HTR-8/SVneo (cell line): ENCODE measurements at places on chromosomes 16 and 17.

DNA sequence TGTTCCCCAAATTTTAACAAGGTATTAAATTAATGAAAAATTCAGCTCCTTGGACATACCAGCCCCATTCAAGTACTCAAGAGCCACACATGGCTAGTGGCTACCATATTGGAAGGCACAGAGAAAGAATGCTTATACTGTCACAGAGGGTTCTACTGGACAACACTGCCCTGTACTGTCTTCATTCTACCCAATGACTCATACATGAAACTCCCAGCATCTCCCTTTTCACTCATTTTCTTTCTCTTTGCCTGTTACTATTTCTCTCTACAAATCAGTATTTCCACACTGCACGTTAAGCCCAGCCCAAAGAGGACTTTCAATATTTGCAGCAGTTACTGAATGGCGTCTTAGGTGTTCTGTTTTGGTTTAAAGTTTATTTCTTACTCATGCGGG lies 72.1 kb upstream of the RCVRN start:
- DNase-seq, result no peak

- DNase-seq, result no peak
Observed at GRCh38 chr16:2481676-2482075, 6.7 kb downstream of the TBC1D24 start.

DNA sequence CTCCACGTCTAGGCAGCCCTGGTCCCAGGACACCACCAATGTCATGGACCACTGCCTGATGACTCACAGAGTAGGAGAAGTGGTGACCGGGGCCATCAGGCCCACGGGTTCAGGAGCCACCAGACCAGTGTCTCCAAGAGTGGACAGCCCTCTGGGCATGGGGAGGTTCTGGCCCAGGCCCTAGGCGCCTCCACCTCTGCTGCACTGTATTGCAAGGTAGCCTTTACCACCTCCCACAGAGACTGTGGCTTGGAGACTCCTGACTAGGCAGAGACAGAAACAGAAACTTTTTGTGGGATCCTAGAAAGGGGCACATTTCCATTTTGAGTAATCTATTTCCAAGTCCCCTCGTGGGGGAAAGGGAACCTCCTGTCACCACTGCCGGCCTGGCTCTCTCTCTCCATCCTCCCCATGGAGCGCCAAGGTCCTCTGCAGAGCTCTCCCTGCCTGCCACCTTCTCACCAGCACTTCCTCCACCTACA lies 2.9 kb downstream of the CDIP1 start:
- DNase-seq, result no peak

- DNase-seq, result no peak
Observed at GRCh38 chr17:80319999-80320344, 59.3 kb downstream of the RNF213 start.

GRCh38 chr17:47993964-47994363 lies 23.1 kb downstream of the CDK5RAP3 start:
- DNase-seq, result no peak

- DNase-seq, result peak; percentile 50
Observed at GRCh38 chr17:491086-492021, 138.7 kb upstream of the RPH3AL start.

DNA sequence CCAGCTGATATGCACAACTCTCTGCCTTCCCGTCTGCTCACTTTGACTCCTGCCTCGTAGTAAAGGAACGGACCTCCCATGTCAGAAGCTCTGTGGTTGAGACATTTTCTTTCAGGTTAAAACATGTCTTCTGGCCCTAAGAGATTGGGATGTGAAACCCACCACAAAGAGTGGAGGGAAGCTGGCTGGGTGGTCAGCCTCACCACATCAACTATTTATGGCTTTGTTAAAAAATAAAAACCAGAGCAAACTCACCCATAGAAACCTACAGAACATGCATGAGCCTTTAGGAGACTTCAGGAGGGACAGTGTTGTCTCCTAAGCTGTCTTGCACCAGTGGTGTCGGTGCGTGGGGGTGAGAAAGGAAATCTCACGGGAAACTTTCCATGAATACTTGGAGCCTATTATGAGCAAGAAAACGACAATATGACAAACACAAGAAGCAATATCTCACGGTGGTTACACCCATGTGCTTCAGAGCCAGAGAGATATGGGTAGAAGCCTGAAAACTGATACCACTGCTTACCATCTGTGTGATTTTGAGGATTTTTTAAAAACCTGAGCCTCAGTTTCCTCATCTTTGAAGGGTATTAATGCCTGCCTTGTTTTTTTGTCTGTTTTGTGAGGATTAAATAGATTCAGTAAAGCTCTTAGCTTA lies 61.7 kb upstream of the XYLT1 start:
- no peak for DNase-seq

GRCh38 chr17:58210922-58211321 lies 8.1 kb downstream of the MKS1 start:
- DNase-seq, result no peak

GRCh38 chr17:14158707-14159106 lies 78.0 kb downstream of the CDRT15 start:
- no peak for DNase-seq

DNA sequence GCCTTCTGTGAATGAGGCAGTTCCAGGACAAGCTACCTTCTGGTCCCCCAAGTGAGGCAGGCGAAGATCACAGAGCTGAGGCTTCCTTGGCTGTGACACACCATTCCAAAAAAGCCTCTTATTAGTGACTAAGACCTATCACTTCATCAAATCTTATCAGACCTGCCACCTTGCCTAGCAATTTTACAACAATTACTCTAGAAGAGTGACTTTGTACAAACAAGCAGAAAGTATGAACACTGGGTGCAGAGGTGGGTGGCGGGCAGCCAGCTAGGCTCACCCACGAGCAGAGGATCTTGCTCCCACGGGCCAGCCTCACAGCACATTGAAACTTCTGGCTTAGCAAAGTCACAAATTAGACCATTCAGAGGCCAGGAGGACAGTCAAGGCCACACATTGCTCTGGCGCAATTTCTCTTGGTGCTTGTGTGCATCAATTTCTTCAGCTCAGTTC lies 2.2 kb upstream of the ICAM2 start:
- DNase-seq, result no peak

DNA sequence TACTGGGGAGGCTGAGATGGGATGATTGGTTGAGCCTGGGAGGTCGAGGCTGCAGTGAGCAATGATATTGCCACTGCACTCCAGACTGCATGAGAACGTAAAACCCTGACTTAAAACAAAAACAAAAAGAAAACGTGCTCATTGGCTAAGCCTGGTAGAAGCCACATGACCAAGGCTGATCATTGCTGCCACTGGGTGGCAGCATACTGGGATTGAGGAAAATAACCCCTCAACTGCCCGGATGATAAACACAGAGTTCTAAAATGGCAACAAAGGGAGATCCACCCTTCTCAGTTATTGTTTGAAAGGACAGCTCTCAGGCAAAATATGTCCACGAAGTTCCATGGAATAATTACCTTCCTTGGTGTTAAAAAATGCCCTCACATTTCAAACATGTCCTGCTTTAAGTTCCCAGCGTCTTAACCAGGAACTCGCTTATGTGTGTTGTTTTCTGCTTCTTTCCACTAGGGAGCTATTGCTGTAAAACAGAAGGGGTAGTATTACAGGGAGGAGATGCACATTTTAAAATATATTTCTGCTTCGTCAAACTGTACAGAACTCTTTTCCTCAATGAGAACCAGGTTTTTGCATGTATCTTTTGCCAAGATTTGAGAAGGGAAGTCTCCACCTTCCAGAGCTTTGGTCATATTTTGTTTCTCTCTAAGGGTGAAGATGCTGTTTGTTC lies 675.3 kb downstream of the MAF start:
- DNase-seq, result no peak

DNA sequence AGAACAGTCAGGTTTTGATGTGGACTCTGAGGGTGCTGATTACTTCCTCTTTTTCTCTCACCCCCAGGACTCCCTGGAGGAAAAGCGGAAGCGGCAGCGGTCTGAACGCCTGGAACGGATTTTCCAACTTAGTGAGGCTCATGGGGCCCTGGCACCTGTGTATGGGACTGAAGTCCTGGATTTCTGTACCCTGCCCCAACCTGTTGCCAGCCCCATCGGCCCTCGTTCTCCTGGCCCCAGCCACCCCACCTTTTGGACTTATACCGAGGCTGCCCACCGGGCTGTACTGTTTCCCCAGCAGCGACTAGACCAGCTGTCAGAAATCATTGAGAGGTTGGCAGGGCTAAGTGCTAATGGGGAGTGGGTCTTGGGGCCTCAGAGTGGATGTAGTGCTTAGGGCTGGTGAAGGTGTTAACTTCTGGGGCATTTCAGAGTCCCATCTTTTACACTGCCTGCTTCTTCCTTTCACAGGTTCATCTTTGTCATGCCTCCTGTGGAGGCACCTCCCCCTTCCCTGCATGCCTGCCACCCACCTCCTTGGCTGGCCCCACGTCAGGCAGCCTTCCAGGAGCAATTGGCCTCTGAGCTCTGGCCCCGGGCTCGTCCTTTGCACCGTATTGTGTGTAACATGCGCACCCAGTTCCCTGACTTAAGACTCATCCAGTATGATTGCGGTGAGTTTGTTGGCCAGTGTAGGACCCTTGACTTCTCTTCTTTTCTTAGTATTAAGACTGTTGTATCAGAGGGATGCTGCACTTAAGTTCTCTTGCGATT lies 19.1 kb upstream of the PHKG2 start:
- DNase-seq, result no peak

DNA sequence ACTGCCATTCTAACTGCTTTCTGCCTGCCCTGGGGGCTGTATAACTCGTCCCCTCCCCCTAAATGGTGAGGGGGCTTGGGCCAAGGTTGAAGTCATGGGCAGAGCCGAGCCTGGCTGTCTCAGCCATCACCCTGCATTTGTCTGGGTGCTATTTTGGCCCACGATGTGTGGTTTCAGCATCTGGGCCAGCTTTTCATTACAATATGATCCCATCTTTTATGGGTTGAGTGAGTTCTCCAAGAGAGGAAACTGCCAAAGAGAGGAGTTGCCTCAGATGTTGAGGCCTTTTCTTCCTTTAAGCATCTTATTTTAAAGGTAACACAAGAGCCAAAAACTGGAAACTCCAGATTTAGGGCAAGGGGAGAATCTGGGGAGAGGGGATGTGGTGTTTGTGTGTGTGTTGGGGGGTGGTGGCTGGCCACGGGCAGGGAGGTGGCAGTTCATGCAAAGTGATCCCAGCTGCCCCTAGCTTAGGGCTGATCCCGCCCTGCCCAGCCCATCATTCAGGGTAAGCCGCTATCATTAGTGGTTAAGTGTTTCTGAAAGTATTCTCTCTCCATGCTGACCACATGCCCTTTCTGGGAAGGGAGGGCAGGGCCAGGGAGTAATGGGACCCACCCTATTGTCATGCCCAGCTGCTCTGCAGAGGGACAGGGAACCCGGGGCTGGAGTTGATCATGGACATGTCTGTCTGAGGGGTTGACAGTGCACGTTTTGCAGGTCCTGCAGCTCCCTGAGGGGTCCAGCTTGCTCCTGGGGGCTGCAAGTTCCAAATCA lies 83.2 kb upstream of the CLEC18A start:
- DNase-seq, result no peak

DNA sequence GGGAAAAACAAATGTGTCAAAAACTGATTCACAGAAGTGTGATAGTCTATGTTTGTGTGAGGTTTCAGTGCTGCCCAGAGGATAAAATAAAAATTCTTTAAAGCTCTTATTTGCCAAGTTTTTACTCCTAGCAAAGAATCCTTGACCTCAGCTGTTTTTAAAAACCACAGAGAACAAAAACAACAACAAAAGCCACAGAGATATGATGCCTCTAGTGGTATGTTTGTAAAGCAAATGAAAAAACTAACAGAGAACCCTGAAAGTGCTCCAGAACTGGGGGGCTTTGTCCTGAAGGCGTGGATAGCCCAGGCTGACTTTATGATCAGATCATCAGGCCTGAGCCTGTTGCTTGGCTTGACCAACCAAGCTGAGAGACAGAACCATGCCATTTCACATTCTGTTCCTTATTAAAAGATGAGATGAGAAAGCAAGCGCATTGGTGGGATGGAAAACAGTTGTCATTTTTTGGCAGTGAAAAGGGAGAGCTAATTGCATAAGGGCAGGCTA lies 411.0 kb downstream of the CPPED1 start:
- DNase-seq, result no peak

DNA sequence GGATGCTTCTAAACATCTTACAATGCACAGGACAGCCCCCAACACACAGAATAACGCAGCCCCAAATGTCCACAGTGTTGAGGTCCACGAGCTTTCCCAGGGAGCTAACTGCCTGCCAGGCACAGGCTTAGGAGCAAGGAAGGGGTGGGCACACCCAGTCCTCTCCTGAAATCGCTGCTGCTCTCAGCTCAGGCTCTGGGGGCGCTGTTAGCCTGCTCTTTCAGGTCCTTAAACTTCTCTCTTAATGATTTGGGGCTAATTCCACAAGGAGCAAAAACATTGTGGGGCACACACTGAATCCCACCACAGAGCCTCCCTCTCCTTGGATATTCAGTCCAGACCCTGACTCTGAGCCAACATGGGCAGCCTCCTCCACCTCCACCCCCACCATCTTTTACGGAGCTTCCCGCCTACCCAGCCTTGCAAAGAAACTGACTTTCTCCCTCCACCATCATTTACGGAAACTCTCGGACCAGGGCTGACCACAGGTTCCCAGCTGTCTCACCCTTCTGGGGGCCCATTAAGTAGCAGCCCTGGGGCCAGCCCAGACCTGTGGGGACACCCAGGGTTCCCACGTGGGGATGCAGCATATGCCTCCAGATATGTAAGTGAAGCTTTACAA lies 1.1 kb downstream of the CD300H start:
- DNase-seq, result peak; percentile 65

DNA sequence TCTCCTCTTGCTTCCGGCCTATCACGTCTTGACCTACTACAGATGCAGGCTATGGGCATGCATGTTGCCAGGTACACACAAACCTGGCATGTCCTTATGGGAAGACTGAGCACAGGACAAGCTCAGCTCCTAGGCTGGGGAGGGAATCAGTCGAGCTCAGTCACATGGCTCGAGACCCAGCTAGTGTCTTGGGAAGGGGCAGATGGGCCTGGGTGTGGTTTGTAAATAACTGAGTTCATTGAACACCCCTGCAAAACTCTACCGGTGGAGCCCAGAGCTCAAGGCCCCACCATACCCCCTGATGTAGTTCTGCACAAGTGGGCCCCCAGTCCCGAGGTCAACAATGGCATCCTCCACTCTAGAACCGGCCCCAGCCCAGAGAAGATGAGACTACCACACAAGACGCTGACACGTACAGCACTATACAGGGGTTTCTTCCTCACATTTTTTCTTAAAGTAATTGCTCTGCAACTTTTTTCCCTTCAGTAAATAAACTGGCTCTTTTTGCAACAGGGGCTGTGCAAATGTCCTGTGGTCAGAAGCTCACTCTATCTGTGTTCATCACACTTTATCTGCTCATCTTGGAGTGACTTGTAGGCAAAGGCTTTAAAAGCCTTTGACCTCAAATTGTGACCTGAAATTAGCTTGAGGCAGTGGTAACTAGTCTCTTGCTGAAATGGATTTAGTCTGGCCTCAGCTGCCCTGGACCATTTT lies 22.9 kb downstream of the ZNHIT3 start:
- no peak for DNase-seq

DNA sequence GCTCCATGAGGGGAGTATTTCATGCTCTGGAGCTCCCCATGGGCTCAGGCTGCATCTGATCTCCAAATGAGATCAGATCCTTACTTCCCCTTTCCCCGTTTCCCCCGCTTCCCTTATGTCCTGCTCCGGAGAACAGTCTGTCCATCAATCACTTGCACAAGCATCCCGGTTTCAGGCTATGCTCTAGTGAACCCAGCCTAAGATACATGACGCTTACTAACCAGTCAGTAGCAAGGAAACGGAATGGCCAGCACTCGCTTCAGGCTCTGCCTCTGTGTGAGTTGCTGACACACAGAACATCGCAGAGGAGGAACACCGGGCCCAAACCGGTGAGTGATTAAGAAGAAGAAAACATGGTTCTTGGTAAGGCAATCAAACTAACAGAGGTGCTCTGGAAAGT lies 9.4 kb upstream of the ATP5MC1 start:
- DNase-seq, result no peak

GRCh38 chr17:32484041-32484461 lies 2.7 kb upstream of the CDK5R1 start:
- no peak for DNase-seq
